ENCODE measurements at places on chromosomes 4 and X. TPM values are rescaled to one million over a fixed set of nuclear protein-coding genes. Genes with fewer than 3 reads are reported as not detected.

- no peak for DNase-seq
Measured at GRCh38 chr4:118029224-118029623, 5.1 kb upstream of the NDST3 start.

DNA sequence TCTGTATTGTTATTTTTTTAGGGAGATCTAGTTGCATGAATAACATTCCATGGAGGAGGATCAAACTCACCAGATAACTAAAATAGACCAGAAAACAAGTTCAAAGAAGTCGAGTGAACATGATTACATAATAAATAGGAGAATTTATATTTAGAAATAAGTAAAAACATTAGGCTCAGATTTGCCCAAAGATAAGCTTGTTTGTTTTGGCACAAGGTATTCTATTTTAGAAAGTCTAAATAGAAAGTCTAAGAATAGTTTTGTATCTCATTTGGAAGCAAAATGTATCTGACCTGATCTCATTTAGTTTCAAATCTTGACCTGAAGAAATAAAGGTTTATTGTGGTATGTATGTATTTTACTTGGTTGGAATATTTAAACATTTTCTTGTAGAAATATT lies 670.6 kb upstream of the GALNTL6 start:
- DNase-seq = no peak

TLR2 gene
- 4.8 TPM for total RNA-seq

CSAG3 gene
- total RNA-seq = 2.6 TPM

GRCh38 chrX:40749681-40750494 lies 14.5 kb upstream of the MED14 start:
- no peak for DNase-seq

DNA sequence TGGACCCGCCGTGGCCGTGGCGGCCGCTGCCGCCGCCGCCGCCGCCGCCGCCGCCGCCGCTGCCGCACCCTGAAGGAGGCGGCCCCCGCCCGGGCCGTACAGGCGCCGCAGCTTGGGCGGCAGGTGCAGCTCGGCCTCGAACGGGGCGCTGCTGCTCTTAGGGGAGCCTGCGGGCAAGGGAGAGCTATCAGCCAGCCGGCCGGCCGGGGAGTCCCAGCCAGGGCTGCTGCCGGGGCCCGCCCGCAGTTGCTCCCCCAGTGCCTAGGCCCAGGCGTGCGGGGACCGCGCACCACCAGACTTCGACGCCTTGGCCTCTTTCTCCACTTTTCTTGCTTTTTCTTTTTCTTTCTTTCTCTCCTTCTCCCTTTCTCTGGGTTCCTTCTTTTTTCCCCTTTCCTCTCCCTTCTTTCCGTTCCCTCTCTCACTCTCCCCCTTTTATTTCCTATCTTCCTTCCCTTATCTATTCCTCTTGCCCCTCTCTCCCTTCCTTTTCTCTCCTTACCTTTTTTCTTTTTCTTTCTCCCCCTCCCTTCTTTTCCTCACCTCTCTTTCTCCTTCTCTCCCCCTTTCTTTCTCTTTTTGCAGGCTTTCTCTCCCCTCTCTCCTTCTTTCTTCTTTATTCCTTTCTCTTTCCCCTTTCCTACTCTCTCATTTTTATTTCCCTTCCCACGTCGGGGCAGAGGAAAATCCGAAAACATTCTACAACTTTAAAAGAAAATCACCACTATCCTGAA lies 2.0 kb downstream of the ARX start:
- no peak for DNase-seq

TKTL2 gene
- not detected for total RNA-seq

GRCh38 chr4:138675685-138676084 lies 339.9 kb upstream of the NOCT start:
- no peak for DNase-seq

NPY5R gene
- total RNA-seq = not detected

ETDA gene
- not detected for total RNA-seq

DNA sequence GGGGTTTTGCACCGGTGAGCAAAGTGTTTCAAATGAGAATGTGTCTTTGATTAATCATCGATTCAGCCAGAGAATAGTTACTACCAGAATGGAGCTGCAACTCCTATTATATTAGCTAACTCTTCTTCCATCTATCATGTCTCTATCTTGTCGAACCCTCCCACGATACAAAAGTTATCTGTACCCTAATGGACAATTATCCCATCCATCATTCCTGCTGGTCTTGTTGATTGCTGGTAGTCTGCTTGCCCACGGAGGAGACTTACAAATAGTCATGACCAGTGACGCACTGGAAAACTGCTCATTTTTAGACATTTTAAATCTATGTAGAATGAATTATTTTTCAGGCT lies 67.5 kb downstream of the RTL9 start:
- DNase-seq = no peak

DNA sequence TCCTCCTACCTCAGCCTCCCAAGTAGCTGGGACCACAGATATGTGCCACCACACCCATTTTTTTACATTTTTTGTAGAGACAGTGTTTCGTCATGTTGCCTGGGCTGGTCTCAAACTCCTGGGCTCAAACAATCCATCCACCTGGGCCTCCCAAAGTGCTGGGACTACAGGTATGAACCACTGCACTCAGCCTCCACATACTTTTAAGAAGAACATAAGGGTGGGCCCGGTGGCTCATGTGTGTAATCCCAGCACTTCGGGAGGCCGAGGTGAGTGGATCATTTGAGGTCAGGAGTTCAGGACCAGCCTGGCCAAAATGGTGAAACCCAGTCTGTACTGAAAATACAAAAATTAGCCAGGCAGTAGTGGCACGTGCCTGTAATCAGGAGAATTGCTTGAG lies 51.5 kb upstream of the MXD4 start:
- no peak for DNase-seq

HTT-AS gene
- total RNA-seq = not detected

MAGEC1 gene
- 0.79 TPM for total RNA-seq

GRCh38 chr4:47830265-47831025 lies 7.4 kb downstream of the CORIN start:
- peak; percentile 24 for DNase-seq

- peak; percentile 87 for DNase-seq
Measured at GRCh38 chr4:182643801-182644682, 273.1 kb downstream of the DCTD start.

SLC25A53 gene
- total RNA-seq = 11.0 TPM

TCEAL6 gene
- total RNA-seq = not detected

FAM114A1 gene
- total RNA-seq = 98.0 TPM

DNA sequence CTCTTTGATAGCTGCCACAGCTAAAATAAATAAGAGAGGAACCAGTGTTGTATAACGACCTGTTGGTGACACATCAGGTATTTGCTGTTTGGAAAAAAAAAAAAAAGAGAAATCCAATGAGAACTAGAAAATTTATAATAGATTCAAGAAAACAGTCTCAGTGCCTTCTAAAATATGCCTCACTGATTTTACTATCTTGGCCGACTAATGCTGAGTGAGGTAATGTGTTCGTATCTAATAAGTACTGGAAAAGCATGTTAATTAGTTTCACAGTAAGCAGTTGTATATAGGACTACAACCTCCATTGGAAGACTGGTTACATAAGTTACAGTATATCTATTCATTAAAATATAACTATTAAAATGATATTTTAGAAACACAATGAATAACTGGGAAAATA lies 32.4 kb downstream of the ATP8A1 start:
- DNase-seq = no peak

TDO2 gene
- 5.7 TPM for total RNA-seq

DNA sequence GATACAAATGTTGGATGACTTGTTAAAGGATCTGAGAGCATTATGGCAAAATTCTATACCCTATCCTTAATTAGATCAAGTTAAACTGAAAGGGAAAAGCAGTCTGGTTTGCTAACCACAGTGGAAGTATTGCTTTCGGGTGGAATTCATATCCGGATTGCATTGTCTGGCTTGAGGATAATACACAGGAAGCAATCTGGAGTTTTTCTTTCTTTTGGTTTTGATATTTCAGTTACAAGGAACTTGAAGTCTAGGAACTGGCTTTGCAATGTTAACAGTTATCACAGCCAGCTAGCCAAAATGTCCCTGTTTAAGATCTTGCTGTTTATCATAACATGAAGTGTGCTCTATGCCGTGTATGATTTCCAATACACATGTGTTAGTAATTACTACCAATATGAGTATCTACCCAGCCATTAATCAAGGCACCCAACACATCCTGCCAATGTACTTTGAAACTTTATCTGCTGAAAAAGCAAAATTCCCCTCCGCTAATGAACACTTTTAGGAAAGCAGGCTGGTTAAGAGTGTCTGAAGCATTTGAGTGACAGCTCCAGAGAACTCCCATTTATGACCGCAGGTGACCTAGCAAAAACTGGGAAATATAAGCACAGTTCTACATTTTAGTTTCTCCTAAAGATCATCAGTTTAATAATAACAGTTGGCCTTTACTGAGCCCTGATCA lies 146.4 kb downstream of the PALLD start:
- no peak for DNase-seq

GRCh38 chr4:177532358-177532757 lies 90.1 kb upstream of the AGA start:
- no peak for DNase-seq

- no peak for DNase-seq
Measured at GRCh38 chr4:81459228-81459627, 12.5 kb downstream of the RASGEF1B start.

EDA2R gene
- not detected for total RNA-seq

PPM1K gene
- 23.3 TPM for total RNA-seq

- no peak for DNase-seq
Measured at GRCh38 chr4:26145212-26145611, 175.6 kb upstream of the RBPJ start.

FGG gene
- total RNA-seq = not detected

GRCh38 chr4:35709080-35709479 lies 535.2 kb downstream of the ARAP2 start:
- no peak for DNase-seq
